Transverse colon (tissue), 4 donors: ENCODE measurements at places on chromosomes 3 and 15. TPM values are rescaled to one million over a fixed set of nuclear protein-coding genes. Genes with fewer than 3 reads are reported as not detected.

FBXW12 gene
- total RNA-seq: not detected

ROBO1 gene
- 68.7 TPM for total RNA-seq

GRCh38 chr3:43857361-43858293 is 166.9 kb downstream of the ABHD5 start:
- DNase-seq: no peak

- no peak for DNase-seq
Measured at GRCh38 chr3:173599673-173600072, 202.1 kb downstream of the NLGN1 start.

- DNase-seq: no peak
Measured at GRCh38 chr3:50737906-50738598, 63.3 kb downstream of the DOCK3 start.

GRCh38 chr3:46467562-46467961 is 2.9 kb upstream of the LTF start:
- no peak for DNase-seq

- DNase-seq: no peak
Measured at GRCh38 chr3:9780458-9780812, 10.7 kb upstream of the CAMK1 start.
